Stimulated activated naive CD8-positive, alpha-beta T cell treated with anti-CD3 and anti-CD28 coated beads, Interleukin-15, amount 100 ng/mL, for 72 hours (primary cell): ENCODE measurements at places on chromosomes 16 and 17.

DNA sequence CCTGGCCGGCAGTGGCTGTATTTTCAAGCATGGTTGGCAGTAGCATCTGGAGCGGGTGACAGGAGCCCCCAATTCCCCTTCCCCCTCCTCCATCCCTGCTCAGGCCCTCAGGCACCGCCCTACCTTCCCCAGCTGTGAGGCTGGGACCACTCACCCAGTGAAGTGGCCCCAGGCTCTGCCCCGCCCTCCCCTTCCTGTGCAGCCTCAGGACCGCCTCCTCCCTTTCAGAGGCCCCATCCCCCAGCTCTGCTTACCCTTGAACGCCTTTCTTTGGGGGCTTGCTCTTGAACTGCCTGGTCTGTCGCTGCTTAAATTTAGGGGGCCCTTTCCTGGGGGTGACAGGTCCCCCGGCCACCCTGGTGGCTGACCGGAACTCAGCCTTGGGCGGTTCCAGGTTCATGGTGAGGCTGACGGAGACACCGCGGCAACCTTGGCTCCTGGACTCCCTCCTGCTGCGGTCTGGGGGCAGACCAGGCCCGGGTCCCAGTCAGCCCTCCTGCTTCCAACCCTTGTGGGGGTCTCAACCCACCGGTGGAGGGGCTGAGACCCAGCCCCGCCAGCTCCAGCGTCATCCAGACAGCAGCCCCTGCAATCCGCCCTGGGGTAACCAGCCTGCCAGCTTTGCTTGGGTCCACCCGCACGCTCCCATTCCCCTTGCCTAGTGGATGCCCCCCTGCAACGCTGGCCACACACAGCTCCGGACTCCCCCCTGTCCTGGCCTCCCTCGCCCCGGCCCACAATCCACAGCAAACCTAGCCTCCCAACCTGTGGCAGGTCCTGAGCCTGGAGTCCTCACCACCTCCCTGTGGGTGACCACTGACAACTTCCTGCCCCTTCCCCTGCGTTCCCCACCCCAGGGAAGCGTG is 3.2 kb downstream of the PDE6G start:
- no peak for DNase-seq

- no peak for DNase-seq
Measured at GRCh38 chr17:29694918-29695563, 72.3 kb upstream of the CORO6 start.

DNA sequence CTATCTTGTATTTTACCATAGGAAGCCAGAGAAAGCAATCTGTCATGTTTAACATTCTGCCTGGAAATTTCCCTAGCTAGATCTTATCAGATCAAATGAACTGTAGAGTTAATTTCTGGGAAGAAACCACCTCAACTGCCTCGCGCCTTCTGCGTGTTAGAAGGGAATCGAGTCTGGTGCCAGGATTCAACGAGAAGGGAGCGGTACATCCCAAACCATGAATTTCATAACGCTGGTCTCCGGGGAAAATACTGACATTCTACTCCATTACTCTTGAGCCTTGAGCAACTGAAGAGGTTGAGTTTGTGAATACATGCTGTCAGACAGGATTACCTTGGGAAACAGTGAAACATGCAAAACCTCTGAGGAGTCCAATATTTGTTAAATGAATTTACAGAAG is 35.2 kb downstream of the MPHOSPH6 start:
- DNase-seq = no peak

- DNase-seq = no peak
Measured at GRCh38 chr16:85573696-85574641, 39.2 kb upstream of the GSE1 start.

- no peak for DNase-seq
Measured at GRCh38 chr16:70572050-70572925, 48.7 kb downstream of the SF3B3 start.

DNA sequence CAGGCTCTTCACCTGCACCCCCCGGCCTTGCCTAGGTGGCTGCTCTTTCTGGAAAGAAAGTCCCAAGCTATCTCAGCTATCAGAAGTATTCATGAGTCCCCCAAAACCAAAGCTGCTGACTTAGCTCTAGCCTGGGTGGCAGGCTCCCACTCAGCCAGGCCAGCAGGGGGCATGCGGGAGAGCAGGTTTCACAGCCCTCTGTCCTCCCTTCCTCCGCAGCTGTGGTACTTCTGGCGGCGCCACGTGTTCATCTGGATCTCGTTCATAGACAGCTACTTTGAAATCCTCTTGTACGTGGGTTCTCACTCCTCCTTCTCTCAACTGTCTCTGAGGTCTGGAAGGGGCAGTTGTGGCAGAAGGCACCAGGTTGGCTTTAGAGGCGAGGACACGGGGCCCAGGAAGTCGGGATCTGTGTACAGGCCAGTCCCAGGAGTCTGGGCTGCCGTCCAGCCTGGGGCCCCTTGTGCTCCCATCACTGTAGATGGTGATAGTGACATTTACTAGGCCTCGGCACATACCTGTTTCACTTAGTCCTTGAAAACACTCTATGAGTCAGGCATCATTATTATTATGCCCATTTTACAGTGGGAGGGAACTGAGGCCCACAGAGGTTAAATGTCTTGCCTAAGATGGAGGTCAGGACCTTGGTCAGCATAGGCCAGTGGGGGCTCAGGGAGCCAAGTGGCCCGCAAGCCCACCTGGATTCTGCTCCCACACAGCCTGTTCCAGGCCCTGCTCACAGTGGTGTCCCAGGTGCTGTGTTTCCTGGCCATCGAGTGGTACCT is 12.9 kb downstream of the TRPV2 start:
- peak; percentile 28 for DNase-seq

DNA sequence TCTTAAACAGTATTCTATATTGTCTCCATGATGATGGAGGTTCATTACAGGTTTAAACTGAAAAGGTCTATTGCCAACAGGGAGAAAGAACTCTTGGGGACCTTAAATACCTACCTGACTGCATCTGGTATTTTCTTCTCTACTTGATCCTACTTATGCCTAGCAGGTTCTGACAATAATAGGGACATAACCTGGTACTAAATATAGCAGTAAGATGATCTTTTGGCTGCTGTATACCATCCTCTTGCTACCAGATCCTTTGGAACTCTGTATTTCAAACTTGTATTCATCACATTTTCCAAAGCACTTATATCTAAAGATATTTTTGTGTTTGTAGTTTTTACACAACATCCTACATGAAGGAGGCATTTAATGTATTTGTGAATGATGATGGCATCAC is 146.5 kb upstream of the CORO6 start:
- DNase-seq = no peak

- peak; percentile 97 for DNase-seq
Measured at GRCh38 chr16:30650369-30651123, at the start of gene PRR14. PRR14 (plus strand) TSS chr16:30650960; CDS start chr16:30651646, 686 bp downstream.

GRCh38 chr17:81416612-81417011 is 21.4 kb downstream of the BAHCC1 start:
- DNase-seq = no peak

DNA sequence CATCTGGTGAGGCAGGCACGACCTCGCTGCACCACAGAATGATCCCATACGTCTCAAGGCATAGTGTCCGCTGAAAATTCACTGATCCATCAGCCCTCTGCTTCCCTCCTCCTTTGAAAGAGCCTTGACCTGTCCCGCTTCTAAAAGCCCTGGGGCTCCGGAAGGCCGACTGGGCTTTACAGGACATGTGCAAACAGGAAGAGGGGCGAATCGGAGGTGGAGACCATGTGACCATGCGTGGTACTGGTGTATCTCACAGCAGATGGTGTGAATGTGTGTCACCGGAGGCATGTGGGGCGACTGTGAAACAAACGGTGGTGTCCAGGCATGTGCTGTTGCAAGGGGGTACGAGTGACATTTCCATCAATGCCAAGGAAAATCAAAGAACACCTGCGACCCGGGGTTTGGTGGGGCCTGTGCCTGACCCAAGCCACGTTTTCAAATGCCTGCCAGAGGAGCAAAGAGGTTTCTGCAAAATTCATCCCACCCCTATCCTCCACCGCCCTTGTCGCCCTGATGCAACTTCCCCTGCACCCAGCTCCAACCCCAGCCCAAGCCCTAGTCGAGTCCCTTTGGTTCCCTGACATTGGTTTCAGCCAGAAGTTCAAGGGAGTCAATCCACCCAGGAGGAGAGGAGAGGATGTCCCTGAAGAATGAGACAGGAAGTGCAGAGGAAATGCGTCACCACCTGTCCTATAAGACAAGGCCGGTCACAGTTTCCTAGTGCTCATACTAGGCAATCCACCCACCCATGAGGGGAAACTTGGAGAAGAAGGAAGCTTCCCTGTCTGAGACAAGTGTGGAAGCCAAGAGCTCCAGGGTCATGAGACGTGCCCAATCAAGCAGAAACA is 5.9 kb upstream of the KCNJ18 start:
- no peak for DNase-seq

DNA sequence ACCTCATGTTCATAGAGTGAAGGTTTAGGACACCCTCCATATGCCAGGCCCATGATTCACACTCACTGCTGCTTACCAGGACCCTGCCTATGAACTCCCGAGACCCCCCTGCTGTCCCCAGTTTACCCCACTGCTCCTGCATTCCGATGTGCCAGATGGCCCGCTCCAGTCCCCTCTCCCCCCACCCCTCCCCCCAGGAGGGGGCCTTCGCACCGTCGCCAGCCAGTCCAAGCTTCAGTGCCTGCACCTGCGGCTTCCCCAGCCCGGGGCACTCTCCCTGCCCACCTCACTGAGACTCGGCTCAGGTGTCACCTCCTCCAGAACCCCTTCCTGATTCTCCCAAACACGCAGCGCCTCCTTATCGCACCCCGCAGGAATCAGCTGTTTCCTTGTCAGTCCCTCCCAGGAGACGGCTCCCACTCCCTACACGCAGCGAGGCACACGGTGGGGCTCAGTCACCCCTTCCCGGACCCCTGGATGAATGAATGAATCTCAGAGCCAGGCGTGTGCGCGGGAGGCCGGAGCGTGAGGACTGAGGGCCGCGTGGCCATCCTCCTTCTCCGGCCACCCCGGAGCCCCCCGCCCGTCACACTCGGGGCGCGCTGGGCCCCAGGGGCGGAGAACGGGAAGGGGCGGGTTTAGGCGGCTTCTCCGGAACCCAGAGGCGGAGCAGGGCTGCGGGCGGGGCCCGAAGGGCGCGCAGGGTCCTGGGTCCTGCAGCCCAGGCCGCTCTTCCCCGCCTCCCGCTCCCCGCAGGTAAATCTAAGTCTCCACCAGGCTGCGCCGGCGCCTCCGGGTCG is 1.6 kb downstream of the MYO1C start:
- DNase-seq = peak; percentile 55
